GOT3 (cell line): ENCODE measurements at places on chromosomes 2 and 18.

DNA sequence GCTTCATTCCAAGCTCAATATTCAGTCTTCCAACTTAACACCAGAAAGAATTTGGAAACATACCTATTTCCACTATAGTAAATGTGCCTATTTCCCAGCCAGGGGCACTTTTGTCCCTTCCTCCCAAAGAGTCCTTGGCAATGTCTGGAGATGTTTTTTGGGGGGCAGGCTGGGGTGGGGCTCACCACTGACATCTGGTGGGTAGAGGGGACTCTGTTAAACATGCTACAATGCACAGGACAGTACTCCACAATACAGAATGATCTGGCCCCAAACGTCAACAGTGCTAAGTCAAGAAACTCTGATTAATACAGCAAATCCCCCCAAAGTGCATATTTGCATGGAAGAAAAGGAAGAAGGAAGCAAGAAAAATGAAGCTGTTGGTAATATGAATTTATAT lies 61.7 kb downstream of the SMIM21 start:
- DNase-seq: no peak

- no peak for DNase-seq
Observed at GRCh38 chr2:152466041-152466440, 131.1 kb downstream of the FMNL2 start.

GRCh38 chr2:45263147-45263546 lies 253.9 kb upstream of the SIX2 start:
- DNase-seq: no peak

GRCh38 chr18:9876867-9877654 lies 8.7 kb upstream of the TXNDC2 start:
- no peak for DNase-seq

- no peak for DNase-seq
Observed at GRCh38 chr2:138235041-138235440, 266.5 kb upstream of the SPOPL start.

- DNase-seq: no peak
Observed at GRCh38 chr2:207275779-207276178, 110.0 kb upstream of the KLF7 start.

DNA sequence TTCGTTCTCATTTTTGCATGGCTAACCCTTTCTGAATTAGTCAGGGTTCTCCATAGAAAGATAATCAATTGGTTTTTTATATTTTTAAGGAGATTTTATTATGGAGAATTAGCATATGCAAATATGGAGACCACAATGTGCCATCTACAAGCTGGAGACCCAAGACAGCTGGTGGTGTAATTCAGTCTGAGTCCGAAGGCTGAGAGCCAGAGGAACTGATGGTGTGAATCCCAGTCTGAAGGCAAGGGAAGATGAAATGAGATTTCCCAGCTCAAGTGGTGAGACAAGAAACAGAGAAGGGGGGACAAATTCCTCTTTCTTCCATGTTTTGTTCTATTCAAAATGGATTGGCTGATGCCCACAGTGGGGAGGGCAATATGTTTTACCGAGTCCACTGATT lies 80.7 kb downstream of the PLCL1 start:
- DNase-seq: no peak

DNA sequence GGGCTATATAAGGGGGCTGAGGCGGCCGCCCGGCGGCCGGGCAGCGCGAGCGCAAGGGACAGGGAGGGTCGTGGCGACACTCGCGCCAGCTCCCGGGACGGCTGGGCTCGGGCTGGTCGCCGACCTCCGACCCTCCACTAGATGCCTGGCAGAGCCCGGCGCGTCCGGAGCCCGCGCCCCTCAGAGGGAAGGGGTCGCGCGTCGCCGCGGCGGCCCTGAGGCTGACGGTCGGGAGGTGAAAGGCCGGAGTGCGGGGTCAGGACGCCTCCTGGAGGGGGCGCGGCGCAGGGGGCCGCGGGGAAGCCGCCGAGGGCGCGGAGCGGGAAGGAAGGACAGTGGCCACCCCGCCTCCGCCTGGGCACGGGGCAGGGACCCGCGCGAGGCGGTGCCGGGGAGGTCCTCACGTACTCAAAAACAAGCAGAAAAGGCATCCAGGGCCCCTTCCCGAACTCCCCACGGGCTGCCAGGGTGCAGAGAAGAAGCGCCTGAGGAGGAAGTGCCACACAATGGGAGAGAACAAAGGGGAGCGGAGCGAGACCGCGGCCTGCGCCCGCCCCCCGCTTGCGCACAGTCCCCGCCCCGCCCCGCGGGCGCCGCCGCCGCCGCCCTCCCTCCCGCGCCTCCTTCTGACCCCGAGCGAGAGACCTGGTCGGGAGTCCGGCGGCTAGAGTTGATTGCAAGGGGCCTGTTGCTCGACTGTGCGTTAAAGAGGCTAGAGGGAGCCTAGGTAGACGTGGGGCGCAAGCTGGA lies 776 bp upstream of the KLF7 start:
- peak; percentile 72 for DNase-seq

DNA sequence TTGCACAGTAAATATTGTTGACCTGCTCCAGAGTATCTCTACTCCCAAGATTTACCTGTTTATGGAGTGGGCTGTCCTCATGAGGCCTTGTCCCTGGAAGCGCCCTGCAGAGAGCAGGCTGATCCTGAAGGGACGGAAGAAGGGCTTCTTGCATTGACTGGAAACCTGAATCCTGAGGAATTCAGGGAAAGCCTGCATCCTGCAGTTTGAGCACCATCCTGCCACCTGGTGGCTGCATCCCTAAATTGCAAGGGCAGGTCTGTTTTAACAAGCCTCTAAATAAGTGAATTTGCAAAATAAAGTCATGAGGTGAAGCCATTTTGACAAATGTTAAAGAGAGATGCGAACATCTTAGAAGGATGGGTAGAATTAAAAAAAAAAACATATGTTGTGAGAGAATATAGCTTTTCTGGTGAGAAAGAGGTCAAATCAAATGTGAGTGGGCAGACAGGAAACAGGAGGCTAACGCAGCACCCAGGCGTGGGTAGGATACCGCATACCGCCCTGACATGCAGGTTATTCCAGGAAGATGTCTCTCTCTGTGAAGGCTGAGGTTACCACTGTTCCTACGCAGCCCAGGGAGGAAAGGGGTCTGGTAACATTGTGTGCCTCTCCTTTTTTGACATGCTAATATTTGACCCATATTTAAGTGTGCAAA lies 754.9 kb downstream of the RNF144A start:
- no peak for DNase-seq

- DNase-seq: no peak
Observed at GRCh38 chr2:197204519-197205250, 105.9 kb downstream of the ANKRD44 start.

GRCh38 chr2:27212626-27213471 lies 781 bp upstream of the SLC5A6 start:
- no peak for DNase-seq

GRCh38 chr18:62106271-62106670 lies 80.6 kb downstream of the PIGN start:
- no peak for DNase-seq

DNA sequence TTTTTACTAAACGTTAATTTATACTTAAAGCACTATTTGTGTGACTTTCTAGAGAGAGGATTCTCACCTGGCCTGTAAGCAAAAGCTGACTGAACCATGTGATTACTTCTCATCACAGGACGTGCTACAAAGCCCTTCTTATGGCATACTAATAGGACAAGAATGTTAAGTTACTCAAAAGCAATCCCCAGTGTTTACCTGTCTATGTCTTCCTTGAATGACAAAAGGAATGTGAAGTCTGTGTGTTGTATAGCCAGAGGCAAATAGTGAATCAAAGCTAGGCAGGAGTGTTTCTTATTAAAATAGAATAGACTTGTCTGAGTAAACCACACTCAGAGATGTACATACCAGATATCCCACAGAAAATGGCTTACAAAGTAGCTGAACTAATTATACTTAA lies 1465.5 kb downstream of the SUCLG1 start:
- DNase-seq: no peak

DNA sequence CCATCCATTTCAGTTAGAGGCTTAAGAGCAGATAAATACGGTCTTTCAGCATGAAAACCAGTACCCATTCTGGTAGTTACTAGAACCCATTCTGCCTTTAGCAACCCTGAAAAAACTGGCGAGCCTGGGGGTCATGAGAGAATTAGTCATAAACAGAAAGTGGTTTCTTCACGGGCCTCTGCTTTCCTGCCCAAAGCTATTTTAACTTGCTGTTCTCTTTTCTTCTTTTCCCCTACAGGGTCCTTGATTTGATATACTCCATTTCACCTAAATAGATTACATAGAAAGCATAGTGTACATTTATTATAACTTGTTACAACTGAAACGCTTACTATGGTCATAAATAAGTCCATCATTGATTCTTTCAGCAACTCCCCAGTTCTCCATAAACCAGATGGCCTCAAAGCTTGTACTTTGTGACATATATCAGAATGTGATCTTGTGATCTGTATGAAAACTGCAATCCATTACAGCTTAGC lies 48.3 kb downstream of the WDFY1 start:
- no peak for DNase-seq

DNA sequence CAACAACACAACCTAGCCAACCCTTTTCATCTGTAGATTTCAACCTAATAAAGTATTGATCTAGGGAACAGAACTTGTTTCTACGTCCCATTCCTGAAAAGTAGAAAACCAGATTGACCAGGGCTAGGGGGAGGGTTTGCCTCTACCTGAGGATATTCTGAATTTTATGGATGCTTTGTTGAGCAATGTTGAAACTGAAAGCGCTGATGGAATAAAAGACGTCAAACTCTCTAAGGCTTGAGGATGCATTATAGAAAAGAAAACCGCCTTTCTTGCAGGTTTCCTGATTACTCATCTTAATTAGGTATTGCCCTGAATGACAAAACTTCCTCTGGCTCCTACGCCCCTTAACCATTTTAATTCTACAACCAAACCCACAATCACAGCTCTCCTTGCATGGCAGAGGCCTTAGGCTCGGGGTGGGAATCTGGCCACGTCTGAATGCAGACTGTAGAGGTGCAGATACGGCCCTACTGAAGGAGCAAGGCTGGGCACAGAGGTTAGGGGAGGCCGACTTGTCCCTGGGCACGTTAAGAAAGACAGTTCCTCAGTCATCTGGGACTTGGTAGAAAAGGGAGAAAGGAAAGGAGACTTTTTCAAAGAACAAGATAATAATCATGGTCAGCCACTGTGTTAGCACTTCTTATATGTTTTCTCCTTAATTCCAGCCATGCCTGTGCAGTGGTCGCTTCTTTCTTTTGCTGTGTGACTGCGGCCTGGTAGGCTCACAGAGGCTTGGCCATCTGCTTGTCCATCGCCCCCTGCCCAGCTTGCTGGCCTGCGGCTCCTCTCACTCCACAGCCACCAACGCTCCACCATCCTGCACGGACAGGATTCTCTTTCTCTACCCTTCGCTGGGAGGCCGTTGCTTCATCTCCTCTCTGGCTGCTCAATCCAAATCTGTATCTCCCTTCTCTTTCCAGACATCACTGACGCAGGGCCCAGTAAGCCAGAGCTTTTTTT lies 209.5 kb downstream of the VAPA start:
- no peak for DNase-seq

DNA sequence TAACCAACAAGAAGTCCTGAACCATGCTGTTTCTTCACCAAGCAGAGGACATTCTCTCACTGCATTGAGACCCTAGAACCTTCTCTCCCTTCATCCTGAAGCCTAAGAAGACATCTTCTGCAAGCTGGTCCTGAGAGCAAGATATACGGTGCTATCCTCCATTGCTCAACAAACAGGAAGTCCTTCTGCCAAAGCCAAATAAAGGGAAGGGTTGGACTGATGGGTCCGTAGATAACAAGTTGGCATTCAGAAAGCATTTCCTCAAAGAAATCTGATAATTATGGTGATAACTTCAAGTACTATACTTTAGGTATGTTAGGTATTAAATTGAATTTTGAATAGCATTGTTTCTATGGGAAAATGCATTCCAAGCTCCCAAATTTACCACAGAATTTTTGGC lies 23.3 kb downstream of the GRB14 start:
- DNase-seq: no peak

DNA sequence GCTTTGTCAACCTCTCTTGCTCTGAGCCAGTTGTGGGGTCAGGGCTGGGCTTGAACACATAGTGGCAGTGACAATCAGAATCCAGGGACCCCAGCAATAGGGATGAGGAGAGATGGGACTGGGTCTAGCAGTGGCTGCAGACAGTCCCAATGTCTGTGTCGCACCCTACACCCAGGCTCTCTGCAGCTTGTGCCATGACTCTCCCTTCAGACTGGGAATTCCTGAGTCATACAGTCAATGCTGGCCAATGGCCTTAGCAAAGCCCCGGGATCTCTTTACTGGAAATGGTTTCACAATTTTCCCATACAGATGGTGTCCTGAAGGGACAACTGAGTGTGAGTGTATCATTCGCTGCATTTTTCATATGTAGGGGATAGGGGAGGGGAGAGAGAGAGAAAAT lies 74.2 kb upstream of the CELF4 start:
- DNase-seq: no peak

DNA sequence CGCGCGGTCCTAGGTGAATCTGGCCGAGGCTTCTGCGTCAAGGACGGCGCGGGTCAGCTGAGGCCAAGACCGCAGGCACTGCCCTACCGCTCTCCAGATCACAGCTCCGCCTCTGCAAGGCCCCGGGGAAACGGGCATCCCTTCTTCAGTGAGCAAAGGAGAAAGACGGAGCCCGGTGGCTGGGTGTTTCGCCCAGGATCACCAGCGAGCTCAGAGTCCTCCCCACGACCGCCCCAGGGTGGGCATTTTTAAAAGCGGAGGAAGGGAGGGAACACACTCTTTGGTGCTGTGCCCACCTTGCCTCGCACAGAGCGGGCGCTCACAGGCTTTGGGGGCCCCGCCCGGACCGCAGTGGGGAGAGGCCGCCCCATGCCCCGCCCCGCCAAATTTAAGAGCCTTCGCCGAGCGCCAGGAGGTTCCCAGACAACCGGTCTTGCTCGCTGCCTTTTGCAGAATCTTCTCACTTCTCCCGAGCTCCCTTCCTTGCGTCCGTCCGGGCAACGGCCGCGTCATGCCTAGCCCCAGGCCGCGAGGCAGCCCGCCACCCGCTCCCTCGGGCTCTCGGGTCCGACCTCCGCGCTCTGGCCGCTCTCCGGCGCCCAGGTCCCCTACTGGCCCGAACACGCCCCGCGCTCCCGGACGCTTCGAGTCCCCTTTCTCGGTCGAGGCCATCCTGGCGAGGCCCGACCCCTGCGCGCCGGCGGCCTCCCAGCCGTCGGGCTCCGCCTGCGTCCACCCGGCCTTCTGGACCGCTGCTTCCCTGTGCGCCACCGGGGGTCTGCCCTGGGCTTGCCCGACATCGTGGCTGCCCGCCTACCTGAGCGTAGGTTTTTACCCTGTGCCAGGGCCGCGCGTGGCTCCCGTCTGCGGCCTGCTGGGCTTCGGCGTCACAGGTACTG lies at the start of gene NOTO:
TSS of gene NOTO (plus strand) at position 419 of the 899 bp plus-strand sequence. CDS start at position 512, 93 bp downstream.
- DNase-seq: no peak

- no peak for DNase-seq
Observed at GRCh38 chr2:184413221-184413620, 185.1 kb upstream of the ZNF804A start.

- no peak for DNase-seq
Observed at GRCh38 chr2:179646862-179647587, 214.4 kb downstream of the ZNF385B start.

DNA sequence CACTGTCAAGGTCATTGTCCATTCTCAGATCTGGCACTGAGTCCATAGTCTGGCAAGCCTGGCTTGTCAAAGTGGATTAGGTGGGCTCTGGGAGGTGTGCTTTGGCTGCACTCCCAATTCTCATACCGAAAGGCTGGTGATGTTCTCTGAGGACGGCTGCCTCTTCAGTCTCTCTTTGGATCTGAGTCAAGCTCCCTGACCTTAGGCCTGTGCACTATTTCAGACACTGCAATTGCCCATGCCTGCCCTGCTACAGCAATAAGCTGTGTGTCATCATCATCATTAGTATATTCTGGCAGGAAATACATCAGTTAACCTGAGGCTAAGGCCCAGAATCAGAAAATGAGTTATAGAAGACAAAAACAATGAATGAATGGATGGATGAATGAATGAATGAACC lies 1.6 kb upstream of the SLC5A7 start:
- DNase-seq: no peak

- DNase-seq: no peak
Observed at GRCh38 chr2:118062048-118062447, 26.2 kb upstream of the INSIG2 start.
